ENCODE measurements at places on chromosomes 6 and 20. TPM values are rescaled to one million over a fixed set of nuclear protein-coding genes. Genes with fewer than 3 reads are reported as not detected.

The GSTA3 gene
- total RNA-seq = not detected

The SLA2 gene
- total RNA-seq = 0.55 TPM

The HTR1E gene
- total RNA-seq = not detected

The OXT gene
- not detected for total RNA-seq

The LIN28B gene
- not detected for total RNA-seq
